Activated CD4-positive, alpha-beta T cell treated with anti-CD3 and anti-CD28 coated beads, Interleukin-2, amount 10 ng/mL, durations not matched to agents 24 days and 14 days (primary cell): ENCODE measurements at places on chromosomes 16 and 17.

GRCh38 chr16:3023415-3023668, 400 bp downstream of the HCFC1R1 start:
- peak overlapping the region; percentile 95 for H3K27ac ChIP-seq
- H3K4me1 ChIP-seq = peaks cover 40% of the 10 kb centered on the region
- no peak for DNase-seq
- peaks cover 19% of the 10 kb centered on the region for H3K36me3 ChIP-seq
- peaks cover 5% of the 10 kb centered on the region for H3K27me3 ChIP-seq

- H3K27me3 ChIP-seq = no peaks in the 10 kb centered on the region
- peaks cover 24% of the 10 kb centered on the region for H3K36me3 ChIP-seq
Measured at GRCh38 chr17:37318931-37319594, 56.7 kb upstream of the C17orf78 start.

- no peaks in the 10 kb centered on the region for H3K27me3 ChIP-seq
- peaks cover 7% of the 10 kb centered on the region for H3K4me1 ChIP-seq
- H3K27ac ChIP-seq = no peak overlapping the region
Measured at GRCh38 chr17:4160294-4160859, 17.4 kb downstream of the CYB5D2 start.

GRCh38 chr16:84423416-84423837, 55.1 kb downstream of the ATP2C2 start:
- no peak for DNase-seq
- no peak overlapping the region for H3K27ac ChIP-seq
- H3K4me3 ChIP-seq = no peak overlapping the region
- H3K4me1 ChIP-seq = peaks cover 4% of the 10 kb centered on the region
- H3K27me3 ChIP-seq = no peaks in the 10 kb centered on the region

DNA sequence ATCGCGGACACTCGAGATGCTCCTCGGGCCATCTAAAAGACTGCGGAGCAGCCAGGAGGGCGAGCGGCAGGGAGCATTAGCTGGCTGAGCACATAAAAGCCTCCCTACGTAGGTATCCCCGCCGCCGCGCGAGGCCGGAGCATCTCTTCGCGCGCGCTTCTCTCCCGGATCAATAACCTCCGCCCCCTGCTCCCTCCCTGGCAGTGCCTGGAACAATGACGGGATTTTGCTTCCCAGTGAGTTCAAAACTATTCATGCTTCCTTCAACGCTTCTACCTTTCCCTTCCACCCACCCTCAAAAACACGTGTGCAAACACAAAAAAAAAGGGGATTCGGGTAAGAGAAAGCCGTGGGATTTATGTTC, 984 bp downstream of the CENPV start:
- peaks cover 14% of the 10 kb centered on the region for H3K27me3 ChIP-seq
- peak; percentile 76 for DNase-seq
- peaks cover 6% of the 10 kb centered on the region for H3K36me3 ChIP-seq
- peak overlapping the region; percentile 84 for H3K27ac ChIP-seq

DNA sequence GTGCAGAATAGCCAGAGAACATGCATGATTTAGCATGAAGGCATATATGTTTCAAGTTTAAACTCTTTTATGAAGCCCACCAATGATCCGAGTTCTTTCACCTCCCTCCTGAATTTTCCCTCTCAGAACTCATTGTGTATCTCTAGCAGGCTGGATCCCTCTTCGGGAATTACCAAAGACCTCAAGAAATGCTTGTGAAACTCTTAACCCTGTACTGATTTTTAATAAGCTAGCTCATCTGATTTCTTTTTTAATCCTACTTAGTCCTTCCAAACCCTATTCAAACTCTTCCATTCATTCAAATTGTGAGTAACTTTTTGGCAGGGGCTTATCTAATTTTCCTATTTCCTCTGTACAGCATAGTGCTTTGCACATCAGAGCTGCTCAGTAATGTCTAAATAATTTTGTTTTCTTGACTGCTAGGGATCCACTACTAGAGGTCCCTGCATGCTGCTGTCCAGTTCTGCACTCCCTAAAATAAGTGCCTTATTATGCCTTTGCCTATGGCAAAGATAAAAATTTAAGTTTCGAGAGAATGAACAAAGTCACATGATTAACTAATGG, 723.8 kb downstream of the CDH11 start:
- DNase-seq = no peak
- no peaks in the 10 kb centered on the region for H3K27me3 ChIP-seq
- H3K27ac ChIP-seq = no peak overlapping the region
- H3K4me1 ChIP-seq = no peaks in the 10 kb centered on the region
- H3K36me3 ChIP-seq = no peaks in the 10 kb centered on the region

- H3K27me3 ChIP-seq = no peaks in the 10 kb centered on the region
- no peaks in the 10 kb centered on the region for H3K4me1 ChIP-seq
- no peaks in the 10 kb centered on the region for H3K36me3 ChIP-seq
- H3K4me3 ChIP-seq = no peak overlapping the region
Measured at GRCh38 chr17:12537436-12537835, 128.3 kb upstream of the MYOCD start.

GRCh38 chr16:53266156-53266555, 168.1 kb upstream of the RBL2 start:
- no peak overlapping the region for H3K4me3 ChIP-seq
- peaks cover 14% of the 10 kb centered on the region for H3K36me3 ChIP-seq
- no peak overlapping the region for H3K27ac ChIP-seq
- H3K4me1 ChIP-seq = no peaks in the 10 kb centered on the region

DNA sequence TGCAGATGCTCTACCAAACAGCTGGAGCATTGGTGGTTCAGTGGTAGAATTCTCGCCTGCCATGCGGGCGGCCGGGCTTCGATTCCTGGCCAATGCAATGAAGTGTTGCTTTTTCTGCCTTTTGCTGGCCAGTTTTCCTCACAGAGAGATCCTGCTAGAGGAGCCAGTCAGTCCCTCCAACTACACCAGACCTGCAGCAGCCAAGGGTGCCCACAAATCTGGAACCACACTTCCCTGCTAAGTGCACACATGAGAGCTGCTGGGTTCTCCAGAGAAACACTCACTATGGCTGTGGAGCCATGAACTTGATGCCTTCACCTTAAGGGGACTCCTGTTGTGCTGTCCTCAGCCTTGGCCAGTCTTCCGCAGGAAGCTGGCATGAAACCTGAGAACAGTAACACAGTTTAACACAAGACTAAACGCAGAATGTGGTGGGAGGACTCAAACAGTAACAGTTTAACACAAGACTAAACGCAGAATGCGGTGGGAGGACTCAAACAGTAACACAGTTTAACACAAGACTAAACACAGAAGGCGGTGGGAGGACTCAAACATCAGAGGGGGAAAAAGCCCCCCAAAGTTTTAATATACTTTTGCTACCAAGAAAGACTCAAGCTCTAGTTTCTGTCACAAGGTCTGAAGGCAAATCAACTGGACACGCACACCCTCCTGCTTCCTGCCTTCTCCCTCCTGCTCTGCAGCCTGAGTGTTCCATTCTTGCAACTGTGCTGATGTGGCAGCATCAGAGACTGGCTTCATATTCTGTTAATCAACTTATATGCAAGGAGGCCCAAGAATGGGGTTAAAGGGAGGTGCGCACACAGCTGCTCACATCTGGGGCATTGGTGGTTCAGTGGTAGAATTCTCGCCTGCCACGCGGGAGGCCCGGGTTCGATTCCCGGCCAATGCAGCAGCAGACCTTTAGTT, 12.0 kb downstream of the VAC14 start:
- H3K4me1 ChIP-seq = peaks cover 3% of the 10 kb centered on the region
- no peaks in the 10 kb centered on the region for H3K27me3 ChIP-seq
- H3K27ac ChIP-seq = peak overlapping the region; percentile 56
- DNase-seq = no peak
- H3K4me3 ChIP-seq = no peak overlapping the region

GRCh38 chr16:79042886-79043285, 557.7 kb downstream of the MAF start:
- peaks cover 2% of the 10 kb centered on the region for H3K36me3 ChIP-seq
- H3K27me3 ChIP-seq = no peaks in the 10 kb centered on the region
- H3K27ac ChIP-seq = no peak overlapping the region

- no peak overlapping the region for H3K27ac ChIP-seq
- peaks cover 8% of the 10 kb centered on the region for H3K4me1 ChIP-seq
- H3K36me3 ChIP-seq = peaks cover 36% of the 10 kb centered on the region
- H3K27me3 ChIP-seq = no peaks in the 10 kb centered on the region
- DNase-seq = no peak
- H3K4me3 ChIP-seq = no peak overlapping the region
Measured at GRCh38 chr16:75578212-75578611, 12.0 kb downstream of the GABARAPL2 start.
